ENCODE measurements at places on chromosomes 11 and 22.

DNA sequence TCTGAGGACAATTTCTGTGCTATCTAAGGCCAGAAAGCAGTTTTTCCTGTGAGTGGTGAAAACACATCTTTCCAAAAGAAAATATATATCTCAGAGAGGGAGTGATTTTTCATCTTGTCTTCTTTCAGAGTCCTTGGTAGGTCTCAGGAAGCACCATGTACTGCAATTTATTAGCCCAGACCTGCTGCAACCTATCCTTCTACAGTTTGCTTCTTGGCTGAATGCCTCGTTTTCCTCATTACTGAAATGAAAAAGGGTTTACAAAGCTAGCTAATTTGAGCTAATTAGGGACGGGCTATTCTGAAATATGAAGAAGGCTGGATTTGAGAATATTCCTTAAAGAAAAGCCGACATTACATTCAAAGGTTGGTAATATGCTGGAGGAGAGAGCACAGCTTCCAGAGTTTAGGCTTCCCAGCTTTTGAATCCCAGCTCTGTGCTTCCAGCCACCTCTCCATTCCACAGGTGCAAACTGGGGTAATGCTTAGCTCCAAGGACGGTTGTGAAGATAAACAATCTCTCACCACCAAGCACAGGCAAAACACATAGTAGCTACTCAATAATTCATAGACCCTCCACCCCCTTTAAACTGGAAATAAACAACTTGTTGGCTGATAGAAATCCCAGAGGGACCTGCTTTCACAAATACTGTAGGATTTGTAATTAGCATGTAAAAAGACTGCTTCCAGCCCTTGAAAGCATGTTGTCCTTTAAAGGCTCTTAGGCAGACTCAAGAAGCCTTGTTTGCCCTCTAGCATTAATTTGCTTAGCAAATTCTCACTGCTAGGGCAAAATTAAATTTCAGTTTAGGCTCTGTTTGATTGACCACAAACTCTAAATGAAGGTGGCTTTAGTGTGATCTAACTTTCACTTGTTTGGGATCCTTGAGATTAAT is 24.5 kb upstream of the SESN3 start:
- DNase-seq = no peak

GRCh38 chr11:2837096-2837601 is 48.4 kb downstream of the CDKN1C start:
- no peak for DNase-seq

DNA sequence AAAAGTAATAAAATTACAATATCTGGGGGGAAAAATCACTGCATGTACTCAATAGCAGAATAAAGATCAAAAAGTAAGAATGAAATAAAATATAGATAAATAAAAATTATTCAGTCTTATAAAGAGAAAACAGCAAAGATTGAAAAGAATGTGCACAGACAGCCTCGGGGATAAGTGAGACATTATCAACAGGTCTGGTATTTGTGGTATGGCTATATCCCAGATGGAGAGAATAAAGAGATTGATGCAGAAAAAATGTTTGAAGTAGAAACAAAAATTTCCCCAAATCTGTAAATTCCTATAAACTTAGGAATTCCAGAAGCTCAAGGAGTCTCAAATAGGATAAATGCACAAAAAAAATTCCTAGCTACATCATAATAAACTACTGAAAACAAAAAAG is 74.5 kb upstream of the LUZP2 start:
- no peak for DNase-seq

GRCh38 chr11:75811485-75811884 is 3.5 kb upstream of the UVRAG start:
- no peak for DNase-seq

DNA sequence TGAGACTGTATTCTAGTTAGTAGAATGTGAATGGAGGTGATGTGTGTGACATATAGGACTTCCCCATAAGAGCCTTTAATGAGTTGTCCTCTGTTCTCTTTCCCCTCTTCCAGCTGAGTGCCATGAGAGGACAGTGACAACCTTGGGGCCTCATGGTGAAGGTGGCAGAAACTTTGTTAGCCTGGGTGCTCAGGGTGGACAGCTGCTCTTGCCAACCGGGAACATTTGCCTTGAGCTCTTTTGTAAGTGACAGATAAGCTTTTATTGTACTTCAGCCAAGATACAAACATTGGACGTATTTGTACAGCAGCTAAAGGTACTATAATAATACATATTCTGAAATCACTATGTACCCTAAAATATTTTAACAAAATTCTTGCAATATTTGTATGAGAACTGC is 33.0 kb upstream of the PLET1 start:
- DNase-seq = no peak

GRCh38 chr11:69217276-69218105 is 61.8 kb downstream of the SMIM38 start:
- DNase-seq = no peak

- no peak for DNase-seq
Measured at GRCh38 chr11:44634401-44635281, 69.2 kb downstream of the CD82 start.

- DNase-seq = no peak
Measured at GRCh38 chr11:88489030-88489429, 151.5 kb upstream of the CTSC start.

All from activated CD8-positive, alpha-beta memory T cell treated with anti-CD3 and anti-CD28 coated beads for 4 hours (primary cell).